ENCODE measurements at places on chromosomes 13 and 19. TPM values are rescaled to one million over a fixed set of nuclear protein-coding genes. Genes with fewer than 3 reads are reported as not detected.

The GRIN3B gene
- not detected for total RNA-seq

The SYDE1 gene
- total RNA-seq: 1.8 TPM

The SLC10A2 gene
- 0.20 TPM for total RNA-seq

The PSG3 gene
- not detected for total RNA-seq

The BTBD2 gene
- total RNA-seq: 74.5 TPM

The ZNF14 gene
- 2.6 TPM for total RNA-seq

The TYROBP gene
- total RNA-seq: 32.8 TPM

The VSTM1 gene
- not detected for total RNA-seq

The SHANK1 gene
- 0.29 TPM for total RNA-seq

The ZMYM5 gene
- total RNA-seq: 13.8 TPM

The EFNA2 gene
- 72.8 TPM for total RNA-seq

The PIBF1 gene
- 17.5 TPM for total RNA-seq

The ELANE gene
- not detected for total RNA-seq

The TINCR gene
- total RNA-seq: 2.2 TPM

The CGB5 gene
- total RNA-seq: not detected

The FXYD3 gene
- total RNA-seq: 2,836 TPM

The WDR18 gene
- total RNA-seq: 26.5 TPM

The N4BP2L1 gene
- 4.8 TPM for total RNA-seq

The LIM2 gene
- total RNA-seq: not detected

Measured in colonic mucosa (tissue), 4 donors.